ENCODE measurements at places on chromosomes 7 and 10.
A peak's percentile ranks its signal among the peaks of the same experiment; 100 is the strongest.

GRCh38 chr7:41847606-41848005, 144.7 kb upstream of the INHBA start:
- DNase-seq: no peak

GRCh38 chr7:44377681-44378421, 52.5 kb upstream of the CAMK2B start:
- DNase-seq: no peak

- no peak for DNase-seq
These were observed 23.6 kb downstream of the FAM3C start for GRCh38 chr7:121372376-121373010.

DNA sequence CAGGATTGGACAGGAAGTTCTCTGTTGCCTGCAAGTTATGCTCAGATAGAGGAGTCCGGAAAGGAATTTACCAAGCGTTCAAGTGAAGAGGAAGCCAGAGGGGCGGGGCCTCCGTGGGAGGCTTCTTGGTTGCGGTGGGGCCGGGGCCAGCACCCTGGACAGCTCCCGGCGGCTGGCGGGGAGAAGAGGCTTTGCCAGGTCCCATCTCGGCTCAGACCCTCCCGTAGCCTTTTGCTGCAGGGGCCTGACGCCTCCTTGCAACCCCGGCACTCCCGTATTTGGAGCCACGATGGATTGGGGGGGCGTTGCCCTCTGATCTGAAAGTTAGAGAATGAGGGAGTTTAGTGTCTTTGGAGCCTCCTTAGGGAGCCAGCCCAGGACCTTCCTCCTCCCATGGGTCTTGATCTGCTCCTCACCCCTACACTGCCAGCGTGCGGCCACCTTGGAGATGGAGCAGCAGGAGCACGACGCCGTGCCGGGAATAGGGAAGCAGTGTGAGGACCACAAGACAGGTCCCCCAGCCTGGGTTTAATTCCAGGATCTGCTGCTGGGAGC, 3.1 kb upstream of the SLC18A3 start:
- peak; percentile 12 for DNase-seq

DNA sequence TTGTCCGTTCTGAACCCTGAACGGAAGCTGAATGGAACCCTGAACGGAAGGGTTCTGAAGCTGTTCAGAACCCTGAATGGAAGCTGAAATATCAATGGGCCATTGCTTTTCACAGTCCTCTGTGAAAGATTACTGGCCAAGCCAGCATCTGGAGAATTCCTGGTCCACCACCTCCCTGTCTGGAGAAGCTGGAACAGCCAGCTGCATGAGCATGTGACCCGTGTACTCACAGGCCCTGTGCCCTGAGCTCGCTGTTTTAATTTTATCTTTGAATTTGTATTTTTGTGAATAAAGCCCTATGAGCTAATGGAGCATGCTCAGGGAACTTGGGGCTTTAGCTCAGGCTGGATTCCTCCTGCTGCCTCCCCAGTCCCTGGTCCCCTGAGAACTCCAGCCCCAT, 37.2 kb downstream of the HTRA1 start:
- DNase-seq: no peak

GRCh38 chr7:12653518-12653917, 33.9 kb upstream of the ARL4A start:
- no peak for DNase-seq

DNA sequence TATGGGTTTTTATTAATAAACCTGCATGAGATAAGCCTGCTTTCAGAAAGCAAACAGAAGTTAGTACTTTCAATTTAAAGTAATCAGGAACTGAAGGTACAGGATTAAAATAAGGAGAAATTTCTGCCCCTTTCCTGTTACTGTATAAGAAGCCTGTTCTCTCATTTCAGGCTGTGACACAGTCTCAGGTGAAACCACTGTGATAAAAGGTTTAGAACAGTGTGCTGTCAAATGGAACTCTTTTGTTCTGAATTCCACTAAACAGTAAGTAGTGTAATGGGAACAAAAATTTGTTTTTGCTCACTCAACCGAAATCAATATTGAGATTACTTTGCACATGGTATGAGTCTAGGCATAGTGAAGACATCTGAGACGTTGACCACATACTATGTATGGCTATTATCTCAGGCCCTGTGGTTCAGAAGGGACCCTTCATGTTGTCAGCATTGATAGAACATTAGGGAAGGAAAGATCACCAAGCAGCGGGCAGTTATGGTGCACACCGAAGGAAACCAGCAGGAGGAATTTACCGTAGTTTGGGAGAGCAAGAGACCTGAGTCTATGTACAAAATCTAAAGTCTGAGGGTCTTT, 14.9 kb downstream of the HEPACAM2 start:
- no peak for DNase-seq

GRCh38 chr10:27612551-27613035, 108.5 kb downstream of the RAB18 start:
- DNase-seq: no peak

- no peak for DNase-seq
These were observed 2.6 kb upstream of the ZNF438 start for GRCh38 chr10:31034098-31034909.

GRCh38 chr7:123666492-123666891, 10.8 kb downstream of the LMOD2 start:
- DNase-seq: no peak

DNA sequence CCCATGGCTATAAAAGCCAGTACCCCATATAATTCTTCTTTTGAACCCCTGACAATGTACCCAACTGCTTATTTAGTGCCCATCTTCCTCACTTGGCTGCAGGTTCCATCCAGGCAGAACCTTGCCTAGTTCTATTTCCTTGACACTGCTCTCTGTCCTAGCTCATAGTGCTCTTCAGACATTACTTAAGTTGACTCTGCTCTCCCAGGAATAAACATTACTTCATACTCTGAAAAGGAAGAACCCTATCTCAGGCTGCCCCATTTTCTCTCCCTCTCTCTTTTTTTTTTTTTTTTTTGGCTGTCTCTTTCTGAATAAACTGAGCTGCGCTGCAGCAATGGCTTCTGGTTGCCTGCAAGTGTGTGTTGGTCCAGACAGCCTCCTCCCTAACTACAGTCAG, 21.0 kb downstream of the ACTA2 start:
- DNase-seq: no peak

DNA sequence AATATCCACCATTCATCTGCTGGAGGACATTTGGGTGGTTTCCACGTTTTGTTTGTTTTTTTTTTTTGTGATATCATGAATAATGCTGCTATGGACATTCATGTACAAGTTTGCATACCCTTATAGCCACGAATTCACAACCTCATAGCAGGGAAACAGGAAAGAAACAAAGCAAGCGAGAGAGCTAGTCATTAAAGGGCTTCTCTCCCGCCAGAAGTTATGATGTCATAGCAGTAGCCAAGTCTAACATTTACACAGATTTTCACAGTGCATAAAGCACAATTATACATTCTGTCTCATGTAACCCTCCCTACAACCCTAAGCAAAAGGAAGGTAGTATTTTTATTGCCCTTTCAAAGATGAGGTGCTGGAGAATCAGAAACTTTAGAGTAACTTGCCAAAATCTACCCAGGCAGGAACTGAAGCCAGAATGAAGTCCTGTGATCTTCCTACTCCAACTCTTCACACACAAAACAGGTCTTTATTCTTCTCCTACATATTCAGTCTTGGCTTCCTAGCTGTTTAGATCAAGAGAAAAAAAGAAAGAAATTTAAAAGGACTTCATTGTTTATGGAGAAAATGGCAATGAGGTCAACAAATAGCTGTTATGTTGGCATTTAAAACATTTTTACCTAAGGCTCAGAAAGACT, 33.9 kb upstream of the GPAM start:
- no peak for DNase-seq

DNA sequence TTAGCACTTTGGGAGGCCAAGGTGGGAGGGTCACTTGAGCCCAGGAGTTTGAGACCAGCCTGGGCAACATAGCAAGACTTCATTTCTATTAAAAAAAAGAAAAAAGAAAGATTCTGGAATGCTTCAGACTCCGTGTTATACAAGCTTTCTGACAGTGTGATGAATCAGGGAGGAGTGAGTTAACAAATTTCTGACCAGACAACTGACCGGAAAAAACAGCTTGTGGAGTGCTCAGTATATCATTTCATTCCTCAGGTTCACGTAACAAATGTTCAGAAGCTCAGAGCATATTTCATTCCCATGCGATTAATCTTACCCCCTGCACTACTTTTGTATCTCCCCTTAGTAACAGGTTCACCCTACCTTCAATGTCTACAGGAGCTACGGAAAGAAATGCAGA, 28.6 kb upstream of the TNPO3 start:
- DNase-seq: no peak

GRCh38 chr10:30935078-30935477, 96.6 kb downstream of the ZNF438 start:
- no peak for DNase-seq

- DNase-seq: no peak
These were observed 43.8 kb upstream of the RPA3 start for GRCh38 chr7:7761974-7762779.

GRCh38 chr7:114663502-114663901, 248.9 kb downstream of the FOXP2 start:
- DNase-seq: no peak

GRCh38 chr10:90125456-90126255, 424.3 kb downstream of the KIF20B start:
- no peak for DNase-seq

DNA sequence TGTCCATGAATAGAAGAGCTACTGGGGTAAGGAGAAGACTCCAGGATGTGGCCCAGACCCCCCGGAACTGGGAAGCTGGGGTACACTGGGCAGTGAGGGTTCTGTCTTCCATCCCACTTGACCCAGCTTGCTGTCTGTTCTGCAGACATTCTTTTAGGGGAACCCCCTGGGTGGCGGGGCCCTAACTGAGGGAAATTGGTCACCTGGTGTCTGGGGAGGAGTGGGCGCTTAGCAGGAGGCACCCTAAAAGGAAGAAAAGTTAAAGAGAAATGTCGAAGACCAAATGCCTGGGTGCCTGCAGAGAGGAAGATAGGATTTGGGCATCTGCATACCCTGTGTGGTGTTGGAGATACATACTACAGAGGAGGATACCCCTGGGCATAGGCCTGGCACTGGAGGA, 1.0 kb downstream of the AP1S1 start:
- DNase-seq: no peak

DNA sequence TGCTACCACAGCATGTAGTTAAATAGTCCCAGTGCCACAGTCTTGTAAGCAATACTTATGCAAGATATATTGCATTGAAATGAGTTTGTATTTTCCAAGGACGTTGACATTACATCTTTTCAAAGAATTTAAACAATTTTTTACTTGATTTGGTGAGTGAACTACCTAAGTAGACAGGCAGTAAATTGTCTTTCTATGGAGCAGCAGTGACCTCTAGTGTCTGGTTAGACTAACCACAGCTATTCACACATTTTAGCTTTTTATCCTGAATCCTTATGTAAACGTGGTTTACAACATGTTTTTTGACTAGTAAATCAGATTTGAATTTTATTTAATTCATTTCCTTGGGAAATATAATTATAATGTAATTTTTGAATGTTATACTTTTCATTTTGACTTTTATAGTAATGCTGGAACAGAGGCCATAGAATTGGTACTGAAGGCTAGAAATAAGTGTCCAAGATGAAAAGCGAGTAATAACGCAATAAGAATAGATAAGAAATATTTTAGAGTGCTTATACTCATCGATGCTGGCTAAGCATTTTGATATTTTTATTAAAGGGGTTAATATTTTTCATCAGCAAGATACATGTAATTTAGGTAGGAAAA, 5.6 kb downstream of the LRRTM3 start:
- no peak for DNase-seq

DNA sequence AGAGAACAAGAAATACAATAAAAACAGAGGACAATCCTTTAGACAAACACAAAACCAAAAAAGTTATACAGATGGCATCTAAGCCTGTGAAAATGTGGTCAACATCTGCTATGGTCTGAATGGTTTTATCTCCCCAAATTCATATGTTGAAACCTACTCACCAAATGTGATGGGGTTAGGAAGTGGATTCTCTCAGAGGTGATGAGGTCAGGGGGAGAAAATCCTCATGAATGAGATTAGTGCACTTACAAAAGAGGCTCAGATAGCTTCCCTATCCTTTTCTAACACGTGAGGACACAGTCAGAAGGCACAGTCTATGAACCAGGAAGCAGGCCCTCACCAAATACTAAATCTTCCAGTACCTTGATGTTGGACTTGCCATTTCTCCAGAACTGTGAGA, 147.8 kb upstream of the GPR22 start:
- no peak for DNase-seq

DNA sequence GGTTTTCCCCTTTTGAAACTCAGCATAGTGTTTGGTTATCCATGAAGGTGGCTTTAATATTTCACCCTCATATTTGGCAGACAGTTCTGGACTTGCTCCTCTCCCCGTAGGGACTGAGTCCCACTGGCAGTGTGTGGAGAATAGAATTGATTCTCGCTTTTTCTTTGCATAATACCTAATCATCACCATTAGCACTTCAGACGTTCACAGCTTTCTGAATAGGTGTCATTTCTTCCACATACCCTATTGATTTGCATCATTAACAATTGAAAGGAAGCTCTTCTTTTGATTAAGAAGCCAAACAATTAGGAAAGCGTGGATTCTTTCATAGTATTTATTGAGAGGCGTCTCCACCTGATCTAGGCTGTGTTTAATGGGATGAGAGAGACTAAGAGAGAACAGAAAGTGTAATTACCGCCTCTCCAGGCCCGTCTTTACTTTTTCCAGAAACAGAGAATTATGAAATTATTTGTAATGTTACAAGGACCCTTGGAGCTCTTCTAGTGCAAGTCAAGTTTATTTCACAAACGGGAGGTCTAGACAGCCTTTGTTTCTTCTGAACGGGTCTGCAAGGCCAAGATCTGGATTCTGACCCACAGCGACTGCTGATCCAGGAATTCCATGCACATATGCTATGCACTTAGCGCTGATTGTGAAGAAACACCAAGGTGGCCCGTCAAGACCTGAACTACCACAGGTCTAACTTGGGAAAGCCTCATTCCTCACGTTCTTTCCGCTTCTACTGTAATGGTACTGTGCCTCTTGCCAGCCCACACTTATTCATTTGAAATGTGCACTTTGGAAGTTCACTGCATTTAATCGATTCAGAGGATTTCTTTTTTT, 249.9 kb upstream of the C7orf33 start:
- DNase-seq: no peak

GRCh38 chr7:121113288-121113687, 124.8 kb downstream of the CPED1 start:
- DNase-seq: no peak

- no peak for DNase-seq
These were observed 10.0 kb downstream of the KLF6 start for GRCh38 chr10:3774814-3775695.
